Activated CD4-positive, alpha-beta T cell treated with anti-CD3 and anti-CD28 coated beads, Interleukin-2, amount 10 ng/mL, durations not matched to agents 7 days and 5 days (primary cell): ENCODE measurements at places on chromosomes 3 and 15. TPM values are rescaled to one million over a fixed set of nuclear protein-coding genes. Genes with fewer than 3 reads are reported as not detected.
A peak's percentile ranks its signal among the peaks of the same experiment; 100 is the strongest.

DNA sequence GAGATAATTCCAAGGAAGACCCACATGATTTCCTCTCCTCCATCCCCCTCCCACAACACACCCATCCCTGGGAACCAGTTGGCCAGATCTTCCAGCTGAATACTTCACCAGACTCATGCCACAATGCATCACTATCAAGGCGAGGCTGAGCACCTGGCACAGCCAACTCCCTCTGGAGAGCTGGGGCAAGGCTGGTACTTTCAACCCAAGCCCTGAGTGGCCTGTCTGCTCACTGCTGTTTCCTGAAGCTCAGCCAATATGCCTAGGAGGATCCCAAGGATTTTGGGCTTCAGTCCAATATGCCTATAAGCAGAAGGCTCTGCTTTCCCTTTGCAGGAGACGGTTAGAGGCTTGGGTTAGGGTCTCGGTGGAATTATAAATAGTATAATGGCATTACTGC, 90.9 kb upstream of the NEO1 start:
- DNase-seq, result no peak
- peaks cover 8% of the 10 kb centered on the region for H3K4me1 ChIP-seq
- no peak overlapping the region for H3K4me3 ChIP-seq
- peaks cover 6% of the 10 kb centered on the region for H3K27me3 ChIP-seq
- H3K36me3 ChIP-seq, result no peaks in the 10 kb centered on the region
- no peak overlapping the region for H3K27ac ChIP-seq

Gene AMIGO3
- total RNA-seq, result not detected

Gene SSR3
- total RNA-seq, result 143 TPM

GRCh38 chr3:139523718-139524117, 15.8 kb downstream of the RBP1 start:
- no peak overlapping the region for H3K4me3 ChIP-seq
- no peaks in the 10 kb centered on the region for H3K36me3 ChIP-seq
- no peaks in the 10 kb centered on the region for H3K4me1 ChIP-seq
- no peak for DNase-seq
- no peaks in the 10 kb centered on the region for H3K27me3 ChIP-seq

- H3K4me3 ChIP-seq, result no peak overlapping the region
- peaks cover 31% of the 10 kb centered on the region for H3K4me1 ChIP-seq
- no peak overlapping the region for H3K27ac ChIP-seq
Observed at GRCh38 chr3:72095521-72095920, 310.6 kb upstream of the PROK2 start.

- peaks cover 7% of the 10 kb centered on the region for H3K27me3 ChIP-seq
- peaks cover 2% of the 10 kb centered on the region for H3K36me3 ChIP-seq
- H3K4me3 ChIP-seq, result no peak overlapping the region
Observed at GRCh38 chr15:94203306-94203705, 28.1 kb upstream of the MCTP2 start.

DNA sequence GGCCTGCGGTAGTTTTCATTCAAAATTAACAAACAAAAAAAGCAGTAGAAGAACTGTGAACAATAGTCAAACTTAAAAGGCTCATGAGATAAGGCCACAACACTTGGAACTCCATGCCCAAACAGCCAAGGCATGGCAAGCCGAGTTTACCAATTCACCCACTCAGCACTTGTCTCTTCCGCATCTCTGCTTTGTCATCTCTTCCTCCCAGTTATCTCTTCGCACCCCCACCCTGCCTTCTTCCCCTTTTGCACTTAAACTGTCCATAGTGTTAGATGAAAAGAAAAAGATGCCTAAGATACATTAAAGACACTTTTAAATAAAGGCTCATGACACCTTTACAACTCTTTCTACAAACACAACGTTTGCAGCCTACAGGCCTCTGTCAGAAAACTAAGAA, 11.1 kb downstream of the TLE3 start:
- no peak for DNase-seq
- no peaks in the 10 kb centered on the region for H3K27me3 ChIP-seq
- peaks cover 89% of the 10 kb centered on the region for H3K36me3 ChIP-seq
- peaks cover 80% of the 10 kb centered on the region for H3K4me1 ChIP-seq

GRCh38 chr3:189799366-189799765, 168.2 kb downstream of the TP63 start:
- H3K4me1 ChIP-seq, result no peaks in the 10 kb centered on the region
- H3K36me3 ChIP-seq, result no peaks in the 10 kb centered on the region
- H3K27ac ChIP-seq, result no peak overlapping the region
- no peaks in the 10 kb centered on the region for H3K27me3 ChIP-seq

DNA sequence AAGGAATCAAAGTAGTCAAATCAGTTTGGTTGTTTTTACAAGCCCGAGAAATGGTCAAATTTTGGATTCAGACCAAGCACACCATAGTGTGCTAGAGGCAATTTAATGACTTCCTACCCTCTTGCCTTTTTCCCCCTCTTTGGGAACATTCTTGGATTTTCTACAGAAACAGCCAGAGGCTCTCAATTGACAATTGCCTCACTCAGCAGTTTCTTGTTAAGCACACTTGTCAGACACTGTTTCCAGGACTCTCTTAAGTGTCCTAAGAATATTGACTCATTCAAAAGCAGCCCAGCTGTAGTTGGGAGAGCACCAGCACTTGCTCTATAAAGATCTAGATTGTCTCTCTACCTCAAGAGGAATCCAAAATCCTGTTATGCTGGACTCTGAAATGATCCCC, 1.5 kb upstream of the SLC35G2 start:
- H3K36me3 ChIP-seq, result peaks cover 2% of the 10 kb centered on the region
- no peak for DNase-seq
- H3K27ac ChIP-seq, result no peak overlapping the region
- peaks cover 47% of the 10 kb centered on the region for H3K27me3 ChIP-seq
- H3K4me1 ChIP-seq, result peaks cover 20% of the 10 kb centered on the region
- no peak overlapping the region for H3K4me3 ChIP-seq

- peaks cover 20% of the 10 kb centered on the region for H3K36me3 ChIP-seq
- peak overlapping the region; percentile 99 for H3K4me3 ChIP-seq
- no peaks in the 10 kb centered on the region for H3K27me3 ChIP-seq
- no peak for DNase-seq
- peak overlapping the region; percentile 92 for H3K27ac ChIP-seq
- H3K4me1 ChIP-seq, result peaks cover 42% of the 10 kb centered on the region
Observed at GRCh38 chr3:196288141-196288460, 575 bp upstream of the PCYT1A start.

DNA sequence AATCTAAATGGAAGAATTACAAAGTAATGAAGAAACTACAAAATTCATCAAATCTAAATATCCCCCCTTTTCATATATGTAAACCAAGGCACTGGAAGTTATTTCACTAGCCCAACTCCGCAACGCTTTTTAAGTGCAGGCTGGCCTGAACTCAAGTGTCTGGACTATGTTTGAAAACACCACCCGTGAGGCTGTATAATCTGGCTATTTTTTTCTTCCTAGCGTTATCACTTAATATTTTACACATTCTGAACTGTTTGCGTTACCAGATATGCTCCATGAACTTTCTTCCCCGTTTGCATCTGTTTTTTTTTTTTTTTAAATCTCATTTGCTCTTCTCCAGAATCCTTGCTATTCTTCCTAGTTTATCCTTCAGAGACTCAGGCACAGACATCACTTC, 619.5 kb upstream of the CBLB start:
- H3K36me3 ChIP-seq, result no peaks in the 10 kb centered on the region
- H3K27ac ChIP-seq, result no peak overlapping the region
- no peak for DNase-seq
- H3K4me1 ChIP-seq, result no peaks in the 10 kb centered on the region

GRCh38 chr3:128480278-128480677, 12.7 kb downstream of the GATA2 start:
- H3K27me3 ChIP-seq, result peaks cover 44% of the 10 kb centered on the region
- peaks cover 4% of the 10 kb centered on the region for H3K4me1 ChIP-seq
- H3K36me3 ChIP-seq, result no peaks in the 10 kb centered on the region
- H3K4me3 ChIP-seq, result no peak overlapping the region

DNA sequence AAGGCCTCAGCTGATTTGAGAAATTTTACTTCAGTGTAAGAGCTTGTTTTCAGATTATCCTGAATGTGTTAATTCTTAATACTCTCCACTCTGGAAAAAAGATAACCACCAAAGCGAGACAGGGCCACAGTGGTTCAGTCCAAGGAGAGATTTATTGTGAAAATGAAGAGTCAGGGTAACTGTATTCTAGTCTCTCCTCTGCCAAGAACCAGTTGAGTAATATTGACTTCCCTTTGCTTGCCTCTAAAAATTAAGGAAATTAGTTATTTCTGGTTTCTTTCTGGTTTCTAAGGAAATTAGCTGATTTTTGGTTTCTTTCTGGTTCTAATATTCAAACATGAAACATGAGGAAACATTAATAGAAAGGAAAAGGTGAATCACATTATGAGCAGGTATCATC, 34.9 kb downstream of the PPP1R2 start:
- H3K27me3 ChIP-seq, result no peaks in the 10 kb centered on the region
- H3K4me1 ChIP-seq, result peaks cover 5% of the 10 kb centered on the region
- H3K4me3 ChIP-seq, result no peak overlapping the region
- no peak for DNase-seq

Gene PPP1R14D
- total RNA-seq, result not detected

Gene ANKDD1A
- 0.87 TPM for total RNA-seq

- no peaks in the 10 kb centered on the region for H3K27me3 ChIP-seq
- H3K36me3 ChIP-seq, result peaks cover 16% of the 10 kb centered on the region
- peak; percentile 94 for DNase-seq
- peak within 1 kb of the TSS; percentile 98 for H3K27ac ChIP-seq
- H3K4me1 ChIP-seq, result peaks cover 48% of the 10 kb centered on the region
Observed at GRCh38 chr3:101779047-101779821, at the start of gene NXPE3. Gene NXPE3, plus strand, starts transcription at chr3:101779211. Its CDS starts 6,386 bp downstream, at chr3:101785597.

GRCh38 chr3:142896201-142896755, 7.4 kb upstream of the PCOLCE2 start:
- no peak for DNase-seq
- H3K4me1 ChIP-seq, result no peaks in the 10 kb centered on the region
- no peak overlapping the region for H3K4me3 ChIP-seq

Gene CD276
- total RNA-seq, result 0.96 TPM

- no peak for DNase-seq
- H3K36me3 ChIP-seq, result no peaks in the 10 kb centered on the region
- no peak overlapping the region for H3K27ac ChIP-seq
- H3K27me3 ChIP-seq, result peaks cover 33% of the 10 kb centered on the region
Observed at GRCh38 chr15:95987886-95988573, 342.5 kb upstream of the NR2F2 start.

DNA sequence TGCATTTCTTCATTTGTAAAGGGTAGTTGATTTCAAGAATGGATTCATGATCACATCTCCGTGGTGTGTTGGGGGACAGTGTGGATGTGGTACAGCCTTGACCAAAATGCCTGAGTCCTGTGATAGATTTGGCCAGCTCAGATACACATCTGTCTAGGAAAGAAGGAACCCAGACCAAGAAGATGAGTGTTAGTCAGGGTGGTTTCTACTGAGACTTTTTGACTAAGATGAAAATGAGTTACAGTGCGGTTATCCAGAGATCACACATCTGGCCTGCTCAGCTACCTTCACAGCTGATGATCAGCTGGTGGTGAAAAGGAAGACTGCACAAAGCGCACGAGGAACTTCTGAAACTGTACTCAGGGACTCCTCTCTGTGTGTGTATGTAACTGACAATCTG, 68.0 kb downstream of the FNDC3B start:
- H3K27ac ChIP-seq, result peak overlapping the region; percentile 92
- DNase-seq, result peak; percentile 73
- H3K4me3 ChIP-seq, result peak overlapping the region; percentile 75
- H3K36me3 ChIP-seq, result peaks cover 20% of the 10 kb centered on the region

Gene ACTC1
- not detected for total RNA-seq

- peak overlapping the region; percentile 93 for H3K27ac ChIP-seq
- DNase-seq, result peak; percentile 46
- H3K36me3 ChIP-seq, result no peaks in the 10 kb centered on the region
- peaks cover 47% of the 10 kb centered on the region for H3K4me1 ChIP-seq
Observed at GRCh38 chr15:74384881-74385643, 17.6 kb upstream of the CYP11A1 start.

Gene COL6A5
- not detected for total RNA-seq

Gene IL17RB
- total RNA-seq, result 2.9 TPM

DNA sequence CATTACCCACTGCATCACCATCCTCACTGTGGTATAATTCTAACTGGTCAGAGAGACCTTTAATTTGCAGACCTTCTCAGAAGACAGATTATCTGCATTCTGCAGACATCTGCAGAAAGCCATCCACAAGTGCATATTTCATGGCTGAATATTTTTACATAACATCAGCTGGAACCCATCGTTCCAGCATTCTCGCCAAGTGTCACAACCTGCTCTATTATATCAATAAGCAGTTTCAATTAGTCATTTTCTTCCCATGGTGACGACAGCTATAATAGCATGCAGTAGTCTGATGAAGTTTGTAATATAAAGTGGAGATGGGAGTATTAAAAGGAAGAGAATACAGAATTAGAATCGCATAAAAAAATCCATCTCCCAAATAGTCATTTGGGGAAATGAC, 334.7 kb downstream of the FHIT start:
- H3K4me1 ChIP-seq, result no peaks in the 10 kb centered on the region
- no peak overlapping the region for H3K4me3 ChIP-seq
- DNase-seq, result no peak
- no peaks in the 10 kb centered on the region for H3K27me3 ChIP-seq

GRCh38 chr3:149267565-149267964, 45.9 kb upstream of the CP start:
- no peak overlapping the region for H3K27ac ChIP-seq
- no peak overlapping the region for H3K4me3 ChIP-seq
- DNase-seq, result no peak

DNA sequence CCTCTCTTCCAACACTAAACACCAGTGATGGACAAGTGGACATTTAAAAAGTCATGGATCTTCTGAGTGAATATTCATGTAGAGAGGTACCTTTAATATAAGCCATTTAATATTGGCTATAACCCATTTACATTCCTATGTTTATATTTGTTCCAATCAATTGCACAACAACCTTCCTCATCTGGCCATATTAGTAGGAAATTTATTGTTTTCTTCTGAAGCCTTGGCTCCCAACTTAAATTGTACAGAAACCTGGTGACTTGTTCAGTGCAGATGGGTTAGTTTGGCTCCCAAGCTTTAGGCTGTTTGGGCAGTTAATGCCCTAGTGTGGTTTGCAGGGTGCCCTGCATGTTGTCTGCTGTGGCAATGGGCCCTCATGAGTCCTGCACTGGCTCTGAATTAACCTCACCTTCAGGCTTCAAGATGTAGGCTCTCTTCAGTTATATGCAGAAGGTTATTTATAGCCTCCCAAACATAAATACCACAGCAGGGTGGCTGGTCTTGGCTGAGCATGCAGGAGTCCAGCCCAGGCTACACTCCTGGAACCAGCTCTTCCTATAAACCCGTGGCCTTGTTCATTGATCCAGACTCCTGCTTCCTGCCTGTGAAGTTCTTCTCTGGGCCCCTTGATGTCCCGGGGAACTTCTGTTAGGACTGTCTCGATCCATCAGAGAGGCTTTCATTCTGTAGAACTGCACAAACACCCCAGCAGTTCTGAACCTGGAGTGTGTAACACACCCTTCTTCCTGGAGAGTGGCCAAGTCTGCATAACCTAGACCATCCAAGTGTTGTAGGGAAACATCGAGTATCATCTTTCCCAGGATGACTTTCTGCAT, 57.0 kb downstream of the DUT start:
- no peak overlapping the region for H3K27ac ChIP-seq
- no peaks in the 10 kb centered on the region for H3K4me1 ChIP-seq
- no peak overlapping the region for H3K4me3 ChIP-seq
- H3K27me3 ChIP-seq, result peaks cover 9% of the 10 kb centered on the region
- DNase-seq, result no peak
